ENCODE measurements at places on chromosomes 2 and 18.

- DNase-seq = no peak
These were observed 32.8 kb upstream of the CCDC141 start for GRCh38 chr2:179082697-179083096.

DNA sequence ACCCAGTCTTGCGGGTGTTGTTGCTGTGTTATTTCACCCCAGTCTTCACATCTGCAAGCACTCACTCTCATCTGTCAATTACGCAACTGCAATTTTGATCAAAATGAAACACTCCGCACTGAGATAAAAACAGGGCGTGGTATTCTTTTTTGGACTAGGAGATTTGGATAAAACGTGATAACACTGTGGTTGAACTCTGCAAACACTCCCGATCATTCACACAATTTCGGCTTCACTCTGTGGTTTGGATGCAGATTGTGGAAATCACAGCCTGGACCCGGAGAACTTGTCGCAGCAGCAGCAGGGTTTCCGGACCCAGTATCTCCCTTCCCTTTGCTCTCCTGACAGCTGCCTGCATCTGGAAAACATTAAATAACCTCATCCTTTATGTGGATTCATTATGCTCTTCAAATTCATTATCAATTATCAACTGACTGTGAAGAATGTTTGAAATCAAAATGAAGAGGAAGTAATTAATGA is 49.4 kb upstream of the APCDD1 start:
- no peak for DNase-seq

DNA sequence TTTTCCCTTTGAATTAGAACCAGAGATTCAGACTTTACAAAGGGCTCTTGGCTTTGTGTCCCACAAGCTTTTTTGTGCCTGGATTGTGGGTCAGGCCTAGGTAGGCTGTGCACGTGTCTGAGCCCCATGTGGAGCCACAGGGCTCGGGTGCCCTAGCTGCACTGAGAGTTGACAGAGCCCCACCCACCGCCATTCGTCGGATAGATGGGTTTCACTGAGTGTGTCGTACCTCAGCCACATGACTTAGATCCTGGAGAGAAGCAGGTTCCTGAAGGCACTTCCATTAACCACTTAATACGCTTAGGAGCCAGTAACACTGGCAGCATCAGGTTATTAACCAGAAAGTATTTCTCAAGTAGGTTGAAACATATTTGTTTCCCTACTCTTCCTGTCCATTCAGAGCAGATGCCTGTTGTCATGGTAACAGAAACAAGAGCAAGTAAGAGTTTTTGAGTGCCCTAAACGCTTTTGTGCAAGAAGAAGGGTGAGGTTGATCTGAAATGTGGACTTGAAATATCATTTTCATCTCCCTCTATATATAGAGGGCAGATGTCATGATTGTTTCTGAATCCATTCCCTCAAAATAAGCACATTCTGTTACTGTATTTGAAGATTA is 30.0 kb downstream of the ADCYAP1 start:
- no peak for DNase-seq

DNA sequence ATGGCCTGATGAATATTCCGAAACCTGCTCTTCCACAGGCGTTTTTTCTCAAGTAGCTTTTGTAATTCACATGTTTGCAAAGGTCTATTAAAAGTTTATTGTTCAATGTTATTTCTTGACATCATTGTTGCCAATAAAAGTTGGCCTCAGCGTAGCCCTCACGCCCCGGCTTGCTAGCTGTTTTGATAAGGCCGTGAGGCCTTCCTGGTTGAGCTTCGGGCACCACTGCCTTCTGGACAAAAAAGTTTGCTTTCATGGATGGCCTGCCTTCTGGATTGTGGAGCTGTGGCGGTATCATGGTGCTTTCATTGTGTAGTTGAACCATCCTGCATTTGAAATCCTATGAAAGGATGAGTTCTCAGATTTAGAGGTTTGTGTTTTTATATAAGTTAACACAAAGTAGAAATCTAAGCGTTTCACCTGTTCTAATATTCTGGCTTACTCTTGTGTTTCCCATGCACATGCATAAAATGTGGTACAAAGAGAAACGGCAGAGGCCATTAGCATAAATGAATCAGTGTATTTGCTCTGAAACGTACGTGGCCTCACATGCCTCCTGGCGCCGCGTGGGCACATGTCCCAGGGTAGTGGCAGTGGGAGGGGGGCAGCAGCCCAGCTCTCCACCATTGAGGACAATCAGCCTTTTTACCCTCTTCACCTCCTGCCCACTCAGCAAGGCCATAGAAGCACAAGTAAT is 134.5 kb downstream of the NCK2 start:
- DNase-seq = peak; percentile 33

DNA sequence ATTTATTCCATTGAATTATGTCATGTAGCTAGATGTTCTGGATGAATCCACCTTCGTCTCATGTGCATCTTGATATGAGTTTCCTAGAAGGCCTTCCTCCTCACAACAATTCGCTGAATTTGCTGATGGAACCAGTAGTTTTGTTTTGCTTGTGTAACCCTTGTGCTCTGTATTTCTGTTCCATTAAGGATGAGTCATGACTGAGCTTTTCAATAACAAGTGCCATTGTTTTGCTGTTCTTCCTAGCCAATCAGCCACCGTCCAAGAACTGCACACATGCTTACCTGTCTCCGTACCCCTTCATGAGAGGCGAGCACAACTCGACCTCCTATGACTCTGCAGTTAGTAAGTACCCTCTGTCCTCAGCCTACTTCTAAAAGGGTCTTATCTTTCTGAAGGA is 2.3 kb downstream of the TMEM182 start:
- DNase-seq = no peak

GRCh38 chr18:69559604-69560003 is 158.9 kb downstream of the DOK6 start:
- DNase-seq = no peak
